ENCODE measurements at places on chromosomes 7 and 10. TPM values are rescaled to one million over a fixed set of nuclear protein-coding genes. Genes with fewer than 3 reads are reported as not detected.

FAM13C gene
- total RNA-seq: 8.5 TPM

CALML5 gene
- not detected for total RNA-seq

FGFR2 gene
- 0.32 TPM for total RNA-seq

LLCFC1 gene
- total RNA-seq: not detected

RBM48 gene
- total RNA-seq: 10.6 TPM

DNA sequence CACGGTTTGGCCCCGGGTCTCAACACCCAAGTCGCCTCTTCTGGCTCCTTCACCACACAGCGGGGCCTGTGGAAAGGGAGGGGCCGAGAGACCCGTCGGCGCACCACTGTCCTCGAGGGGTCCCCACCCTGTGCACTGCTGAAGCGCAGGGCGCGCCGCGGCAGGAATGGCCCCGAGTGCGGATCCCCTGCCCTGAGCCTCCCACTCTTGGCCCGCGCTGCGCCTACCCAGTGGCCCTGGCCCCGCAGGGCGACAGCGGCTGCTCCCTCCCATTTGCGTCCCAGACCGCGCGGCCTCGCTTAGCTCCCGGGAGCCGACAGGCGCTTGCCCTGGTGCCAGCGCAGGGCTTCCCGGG, 2.1 kb upstream of the SFMBT2 start:
- DNase-seq: no peak

GRCh38 chr10:58175990-58176900, 91.4 kb downstream of the IPMK start:
- DNase-seq: no peak

DNA sequence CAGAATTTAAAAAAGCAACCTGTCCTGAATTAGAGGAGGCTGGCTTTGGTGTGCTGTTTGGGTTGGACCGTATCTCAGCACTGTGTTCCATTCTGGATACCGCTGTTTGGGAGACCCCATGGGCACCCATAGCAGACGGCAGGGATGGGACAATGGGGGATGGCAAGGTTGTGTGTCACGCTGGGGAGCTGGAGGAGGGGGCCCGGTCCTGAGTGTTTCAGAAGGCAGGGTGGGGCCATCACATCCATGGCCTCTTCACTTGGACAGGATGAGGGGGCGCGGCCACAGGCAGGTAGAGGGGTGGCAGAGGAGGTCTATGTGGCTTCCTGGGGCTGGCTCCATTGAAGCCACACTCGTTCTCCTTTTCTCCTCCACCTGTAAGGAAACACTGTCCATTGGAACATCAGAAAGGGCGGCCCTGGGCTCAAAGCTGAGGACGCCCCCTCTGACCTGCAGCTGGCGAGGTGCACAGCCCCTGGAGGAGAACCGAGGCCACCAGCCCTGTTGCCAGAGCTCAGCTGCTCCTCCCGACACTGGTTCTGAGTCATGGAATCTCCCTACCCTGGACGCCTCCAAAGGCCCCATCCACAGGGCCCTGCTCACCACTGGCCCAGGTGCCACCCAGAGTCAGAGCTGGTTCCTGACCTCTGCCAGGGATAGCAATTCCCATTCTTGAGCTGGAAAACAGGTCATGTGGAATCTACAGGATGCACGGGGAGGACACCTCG, 587.3 kb downstream of the DNAJB6 start:
- DNase-seq: no peak

- DNase-seq: no peak
Observed at GRCh38 chr7:112433289-112433688, 17.0 kb upstream of the IFRD1 start.

DNA sequence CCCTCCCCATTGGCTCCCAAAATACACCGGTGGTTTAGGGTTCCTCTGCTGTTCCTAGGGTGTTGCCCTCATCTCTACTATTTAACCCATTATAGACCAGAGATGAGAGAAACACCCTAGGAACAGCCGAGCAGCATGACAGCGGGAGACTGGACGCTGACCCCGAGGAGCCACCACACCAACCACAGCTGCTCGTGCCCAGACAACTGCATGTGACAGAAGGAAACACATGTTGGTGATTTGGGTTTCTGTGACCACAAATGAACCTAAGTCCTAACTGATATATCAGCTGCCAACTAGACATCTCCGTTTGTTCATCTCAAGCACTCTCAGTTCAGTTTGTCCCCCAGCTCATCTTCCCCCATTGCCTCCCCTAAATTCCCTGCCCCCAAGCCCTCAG, 13.4 kb downstream of the CFAP43 start:
- DNase-seq: no peak

GRCh38 chr10:101939008-101939648, 95.5 kb upstream of the KCNIP2 start:
- no peak for DNase-seq

DNA sequence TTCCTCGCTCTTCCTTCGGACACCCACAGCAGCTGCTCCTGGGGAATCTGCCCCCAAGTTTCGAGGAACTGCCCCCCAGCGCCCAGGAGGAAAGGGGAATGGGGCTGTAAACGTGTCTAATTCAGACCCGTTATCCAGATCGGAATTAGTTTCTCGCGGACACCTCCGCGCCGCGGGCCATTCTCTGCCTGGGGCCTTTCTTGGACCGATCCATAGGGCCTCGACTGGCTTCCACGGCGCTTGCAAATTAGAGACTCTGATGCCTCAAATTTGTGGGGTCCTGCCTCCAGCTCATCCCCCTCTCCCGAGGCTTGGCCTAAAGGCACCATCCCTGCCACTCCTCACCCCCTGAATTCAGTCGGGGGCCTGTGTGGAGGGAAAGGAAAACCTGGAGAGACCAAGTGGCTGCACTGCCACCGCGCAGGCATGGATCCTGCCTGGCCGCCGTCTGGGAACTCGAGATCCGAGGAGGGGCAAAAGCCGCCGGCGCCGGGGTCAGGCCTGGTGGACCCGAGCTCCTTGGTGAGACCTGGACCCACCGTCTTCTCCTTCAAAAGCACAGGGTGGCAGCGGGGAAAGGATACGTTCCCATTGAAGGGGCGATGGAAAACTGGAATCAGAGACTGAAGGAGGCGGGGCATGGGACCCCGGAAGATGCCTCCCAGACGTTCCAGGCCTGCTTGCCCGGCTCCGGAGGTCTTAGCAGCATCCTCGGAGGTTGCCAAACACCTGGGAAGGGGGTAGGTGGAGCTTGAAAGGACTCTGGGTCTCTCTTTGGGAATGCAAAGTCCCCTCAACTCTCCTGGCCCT, 13.7 kb downstream of the LBX1 start:
- DNase-seq: no peak

DNA sequence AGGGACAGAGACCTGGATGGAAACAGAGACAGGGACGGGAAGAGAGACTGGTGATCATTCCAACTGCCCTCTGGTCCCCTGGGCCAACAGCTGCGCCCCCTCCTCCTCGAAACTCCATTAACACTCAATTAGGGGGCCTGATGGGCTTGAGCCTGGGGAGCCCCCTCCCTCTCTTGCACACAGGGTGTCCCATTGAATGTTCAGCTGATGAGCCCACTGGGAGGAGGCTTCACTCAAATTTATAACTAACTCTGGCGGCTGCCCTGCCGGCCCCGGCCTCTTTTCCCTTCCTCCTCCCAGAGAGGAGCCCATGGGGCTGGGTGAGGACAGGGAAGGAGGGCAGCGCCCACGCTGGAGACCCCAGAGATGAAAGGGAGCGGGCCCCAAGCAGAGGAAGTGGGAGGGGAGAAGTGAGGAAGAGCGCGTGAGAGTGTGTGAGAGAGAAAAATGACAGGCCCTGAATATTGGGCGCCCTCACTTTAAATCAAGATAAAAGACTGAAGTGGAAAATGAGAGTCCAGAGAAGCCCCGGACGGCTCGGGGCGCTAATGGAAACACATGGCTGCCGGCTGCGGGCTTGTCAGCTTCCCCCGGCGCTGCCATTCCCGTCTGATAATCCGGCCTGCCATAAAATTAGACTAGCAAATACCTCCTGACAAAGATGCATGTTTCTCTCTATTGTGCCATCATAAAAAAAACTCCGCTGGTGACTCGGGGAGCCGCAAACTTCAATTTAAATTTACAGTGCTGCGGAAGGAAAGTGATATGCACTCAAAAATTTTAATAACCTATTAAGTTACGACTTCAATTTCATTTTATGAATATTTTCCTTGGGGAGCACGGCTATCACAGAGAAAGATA, 58.0 kb upstream of the PAX2 start:
- DNase-seq: no peak

GRCh38 chr7:131045526-131045925, 282.1 kb upstream of the MKLN1 start:
- DNase-seq: no peak

GRCh38 chr7:50812094-50812493, 29.4 kb upstream of the GRB10 start:
- DNase-seq: no peak

DNA sequence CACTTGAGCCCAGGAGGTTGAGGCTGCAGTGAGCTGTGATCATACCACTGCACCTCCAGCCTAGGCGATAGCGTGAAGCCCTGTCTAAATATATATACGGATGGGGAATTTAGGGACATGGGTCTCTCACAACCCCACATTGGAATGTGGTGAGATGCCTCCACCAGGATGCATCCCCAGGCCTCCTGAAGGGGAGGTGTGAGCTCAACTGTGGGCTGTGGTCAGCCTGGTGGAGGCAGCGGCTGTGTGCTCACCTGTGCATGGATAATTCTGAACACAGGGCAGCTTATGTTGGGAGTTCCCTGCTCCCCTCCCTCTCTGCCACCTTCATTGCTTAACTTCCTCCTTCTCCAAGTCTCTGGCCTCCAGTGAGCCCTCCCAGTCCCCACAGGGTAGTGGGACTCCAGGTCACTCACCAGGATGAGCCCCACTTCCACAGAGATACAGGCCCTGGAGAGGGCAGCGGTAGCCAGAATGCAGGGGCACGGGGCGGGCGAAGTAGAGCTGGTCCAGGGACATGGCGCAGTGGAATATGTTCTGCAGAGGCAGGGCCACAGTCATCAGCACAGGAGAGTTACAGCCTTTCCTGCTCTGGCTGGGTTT, 30.4 kb downstream of the PYROXD2 start:
- DNase-seq: no peak

- DNase-seq: no peak
Observed at GRCh38 chr7:90701021-90701420, 104.9 kb downstream of the CDK14 start.

GRCh38 chr7:1053002-1053411, 8.7 kb downstream of the GPR146 start:
- DNase-seq: no peak

DNA sequence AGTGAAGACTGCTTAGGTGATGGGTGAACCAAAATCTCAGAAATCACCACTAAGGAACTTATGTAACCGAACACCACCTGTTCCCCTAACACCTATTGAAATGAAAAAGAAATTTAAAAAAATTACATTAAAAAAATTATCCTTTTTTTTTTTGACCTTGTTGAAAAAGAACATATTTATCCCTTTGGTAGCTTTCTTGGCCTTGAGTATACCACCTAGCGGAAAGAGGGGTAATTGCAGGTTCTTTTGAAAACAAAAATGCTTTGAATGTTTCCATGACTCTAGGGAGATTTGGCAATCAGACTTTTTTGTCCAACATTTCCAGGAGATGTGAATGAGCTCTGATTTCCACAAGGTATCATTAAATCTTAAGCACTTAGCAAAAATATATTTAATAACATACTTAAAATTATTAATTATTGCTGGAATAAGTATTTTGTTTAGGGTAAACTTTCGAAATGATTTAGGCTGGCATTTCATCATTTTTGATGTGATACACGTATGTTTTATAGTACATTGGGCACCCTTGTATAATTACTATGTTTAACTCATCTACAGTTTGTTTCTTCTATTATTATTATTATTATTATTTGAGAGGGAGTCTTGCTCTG, 47.0 kb upstream of the ELMO1 start:
- no peak for DNase-seq

GRCh38 chr7:9231630-9232121, 798.3 kb downstream of the NXPH1 start:
- no peak for DNase-seq

DNA sequence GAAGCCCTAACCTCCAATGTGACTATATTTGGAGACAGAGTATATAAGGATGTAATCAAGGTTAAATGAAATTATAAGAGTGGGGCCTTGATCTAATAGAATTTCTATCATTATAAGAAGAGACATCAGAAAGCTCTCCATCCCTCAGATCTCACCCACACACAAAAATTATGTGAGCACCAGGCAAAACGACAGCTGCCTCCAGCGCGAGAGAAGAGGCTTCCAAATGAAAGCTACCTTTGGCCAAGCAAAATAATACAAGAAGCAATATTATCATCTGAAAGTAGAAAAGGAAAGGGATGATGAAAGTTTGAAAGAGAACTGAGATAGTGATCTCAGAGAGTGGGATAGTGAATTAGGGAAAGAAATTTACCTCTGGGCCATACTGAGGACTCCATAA, 1192.5 kb downstream of the NXPH1 start:
- no peak for DNase-seq

DNA sequence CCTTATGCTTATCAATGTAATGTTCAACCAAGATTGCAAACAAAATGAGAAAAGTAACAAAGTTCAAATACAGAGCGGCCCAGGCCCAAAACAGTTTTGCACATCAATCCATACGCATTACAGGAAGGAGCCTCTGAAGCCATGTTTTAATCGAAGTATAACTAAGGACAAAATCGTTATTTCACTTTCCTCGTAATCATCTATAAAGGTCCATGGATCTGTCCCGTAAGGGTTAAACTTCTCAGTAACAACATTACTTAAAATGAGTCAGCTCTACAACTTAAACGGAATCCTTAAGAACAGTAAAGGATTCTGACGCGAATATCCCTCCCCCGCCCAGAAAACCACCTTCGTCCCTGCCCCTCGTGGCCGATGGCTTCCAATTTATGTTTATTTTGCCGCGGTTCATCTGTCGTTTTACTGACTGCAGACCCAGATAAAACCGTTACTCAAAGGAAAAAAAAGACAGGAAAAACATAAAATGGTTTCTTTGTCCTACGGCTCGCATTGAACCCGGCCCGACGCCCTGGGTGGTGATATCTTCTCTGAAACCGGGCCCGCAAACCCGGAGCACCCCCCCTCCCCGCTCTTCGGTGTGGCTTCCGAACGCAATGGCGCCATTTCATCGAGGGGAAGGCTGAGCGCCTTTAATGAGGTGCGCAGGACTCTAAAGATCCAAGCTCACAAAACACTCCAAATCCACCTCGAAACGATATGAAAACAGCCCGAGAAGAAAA, 1.1 kb downstream of the HNRNPA2B1 start:
- peak; percentile 83 for DNase-seq

- DNase-seq: no peak
Observed at GRCh38 chr10:126350216-126350992, 37.9 kb downstream of the ADAM12 start.

DNA sequence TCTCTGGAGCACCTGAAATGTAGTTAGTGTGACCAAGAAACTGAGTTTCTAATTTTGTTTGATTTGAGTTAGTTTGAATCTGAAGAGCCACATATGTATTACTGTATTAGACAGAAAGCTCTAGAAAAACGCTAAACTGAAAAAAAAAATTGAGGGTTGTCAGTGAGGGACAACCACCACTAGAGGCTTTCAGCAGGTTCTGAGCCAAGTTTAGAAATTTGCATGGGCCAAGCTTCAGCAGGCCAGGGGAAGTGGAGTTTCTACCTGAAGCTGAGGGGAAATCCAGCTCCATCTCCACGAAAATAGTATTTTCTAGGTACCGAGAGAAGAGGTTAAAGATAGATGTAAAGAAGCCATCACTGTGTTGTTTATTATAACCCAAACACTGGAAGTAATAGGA, 77.9 kb upstream of the PLXNA4 start:
- no peak for DNase-seq

Data from heart left ventricle (tissue), 16 donors.